Mammary epithelial cell (primary cell): ENCODE measurements at places on chromosomes 12 and 14.

GRCh38 chr12:101564912-101565311 lies 29.9 kb upstream of the MYBPC1 start:
- no peak for DNase-seq

DNA sequence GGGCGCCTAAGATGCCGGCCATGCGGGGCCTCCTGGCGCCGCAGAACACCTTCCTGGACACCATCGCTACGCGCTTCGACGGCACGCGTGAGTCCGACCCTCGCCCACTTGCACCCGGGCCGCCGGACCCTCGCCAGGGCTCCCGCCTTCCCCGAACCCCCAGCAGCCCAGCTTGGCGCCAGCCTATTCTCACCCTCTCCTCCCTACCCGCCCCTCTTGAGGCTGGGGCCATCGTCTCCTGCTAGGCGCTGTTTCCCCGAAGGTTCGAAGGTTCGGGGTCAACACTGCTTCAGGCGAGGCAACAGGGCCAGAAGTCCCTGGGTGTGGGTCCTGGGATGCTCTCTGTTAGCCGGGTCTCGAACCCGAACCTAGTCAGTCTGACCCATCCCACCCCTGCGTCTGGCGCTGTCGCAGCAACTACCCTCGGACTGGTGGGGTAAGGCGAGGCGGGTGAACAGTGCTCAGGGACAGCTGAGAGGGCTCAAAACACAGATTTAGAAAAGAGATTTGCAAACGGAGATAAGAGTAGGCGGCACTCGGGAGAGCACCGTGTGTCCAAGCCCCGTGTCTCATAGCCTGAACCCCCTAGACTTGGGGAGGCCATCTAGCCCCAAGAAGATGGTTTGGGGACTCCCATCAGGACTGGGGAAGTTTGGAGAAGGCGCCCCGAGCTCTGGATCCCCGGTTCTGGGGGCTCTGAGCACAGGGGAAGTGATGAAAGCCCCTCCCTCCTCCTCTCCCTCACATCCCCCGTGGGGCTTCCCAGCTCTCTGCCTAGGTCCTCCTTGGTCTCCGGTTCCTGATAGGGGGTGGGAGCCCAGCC lies 787 bp downstream of the KCNH3 start:
- no peak for DNase-seq

DNA sequence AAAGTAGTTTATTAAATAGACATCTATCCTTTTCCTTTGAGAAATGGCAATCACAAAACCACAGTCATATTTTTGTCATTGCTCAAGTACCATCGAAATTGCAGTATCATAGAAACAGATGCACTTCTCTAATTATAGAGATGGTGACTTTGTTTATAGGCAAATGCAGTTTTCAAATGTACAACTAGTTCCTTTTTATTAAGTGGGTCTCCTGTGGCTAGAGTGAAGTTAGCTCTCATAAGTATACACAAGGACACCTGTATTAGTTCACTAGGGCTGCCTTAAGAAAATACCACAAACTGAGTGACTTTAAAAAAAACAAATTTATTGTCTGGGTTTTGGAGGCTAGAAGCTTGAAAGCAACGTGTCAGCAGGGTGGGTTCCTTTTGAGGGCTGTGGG lies 62.8 kb downstream of the OTOGL start:
- DNase-seq: no peak

- no peak for DNase-seq
Measured at GRCh38 chr14:80982711-80983110, 27.3 kb downstream of the TSHR start.

- DNase-seq: no peak
Measured at GRCh38 chr14:33486332-33486890, 464.5 kb downstream of the EGLN3 start.

GRCh38 chr12:132118876-132119275 lies 25.2 kb downstream of the DDX51 start:
- DNase-seq: no peak

GRCh38 chr12:28184375-28184774 lies 5.9 kb upstream of the CCDC91 start:
- DNase-seq: no peak

- no peak for DNase-seq
Measured at GRCh38 chr12:2902272-2902880, 11.7 kb downstream of the TULP3 start.

DNA sequence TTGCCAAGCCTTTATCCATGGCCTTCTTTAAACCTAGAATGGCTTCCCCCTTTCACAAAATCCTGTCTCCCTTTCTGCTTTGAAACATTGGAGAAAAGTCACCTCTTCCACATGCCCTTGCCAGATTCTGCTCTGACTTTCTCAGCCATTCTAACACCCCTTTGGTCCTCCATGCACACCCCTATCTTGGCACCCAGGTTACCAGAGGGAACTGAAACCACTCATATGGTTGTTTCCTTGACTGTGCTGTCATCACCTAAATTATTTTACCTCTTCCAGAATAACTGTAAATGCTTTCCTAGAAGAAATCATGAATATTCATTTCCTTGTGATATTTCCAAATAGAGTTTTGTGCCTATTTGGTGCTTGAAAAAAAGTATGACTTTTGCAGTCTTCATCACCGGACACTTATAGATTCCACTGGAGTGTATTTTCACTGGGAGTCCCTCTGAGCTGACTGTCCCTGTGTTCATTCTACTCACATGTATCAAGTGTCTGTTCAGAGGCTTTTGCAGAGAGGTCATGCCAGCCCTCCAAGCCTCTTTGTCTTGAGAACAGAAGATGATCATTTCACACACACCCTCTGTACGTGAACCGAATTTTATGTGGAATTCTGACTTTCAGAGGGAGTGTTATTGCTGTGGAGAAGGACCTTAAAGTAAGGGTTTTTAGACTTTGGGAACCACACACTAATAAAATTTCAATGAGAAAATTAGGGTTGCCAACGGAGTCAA lies 74.1 kb downstream of the PLXNC1 start:
- DNase-seq: no peak

- no peak for DNase-seq
Measured at GRCh38 chr12:122413516-122414404, 8.7 kb downstream of the CLIP1 start.

DNA sequence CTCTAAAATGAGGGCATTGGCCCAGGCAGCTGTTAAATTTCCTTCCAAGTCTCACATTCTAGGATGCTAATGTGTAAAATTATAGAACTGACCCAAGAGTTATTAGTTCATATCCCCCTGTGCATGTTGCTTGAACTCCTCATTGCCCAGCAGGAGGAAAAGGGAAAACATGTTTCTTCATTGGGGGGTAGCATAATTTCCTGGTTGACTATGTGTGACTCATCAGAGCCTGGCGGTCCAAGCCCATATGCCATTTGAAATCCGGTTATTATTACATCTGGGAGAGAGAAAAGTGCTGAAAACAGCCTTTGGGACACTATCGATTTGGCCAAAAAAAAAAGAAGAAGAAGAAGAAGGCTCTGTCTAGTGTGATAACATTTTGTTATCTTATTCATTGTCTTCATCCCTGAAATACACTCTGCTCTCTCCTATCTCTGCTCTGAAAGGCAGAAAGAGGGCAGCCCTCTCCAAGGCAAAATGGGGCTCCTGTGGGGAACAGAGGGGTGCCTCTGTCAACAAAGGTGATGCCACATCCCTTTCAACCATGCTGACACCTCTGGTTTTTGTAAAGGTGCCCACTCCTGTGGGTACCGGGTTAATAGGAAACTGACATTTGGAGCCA lies 114.2 kb downstream of the DAD1 start:
- DNase-seq: no peak

DNA sequence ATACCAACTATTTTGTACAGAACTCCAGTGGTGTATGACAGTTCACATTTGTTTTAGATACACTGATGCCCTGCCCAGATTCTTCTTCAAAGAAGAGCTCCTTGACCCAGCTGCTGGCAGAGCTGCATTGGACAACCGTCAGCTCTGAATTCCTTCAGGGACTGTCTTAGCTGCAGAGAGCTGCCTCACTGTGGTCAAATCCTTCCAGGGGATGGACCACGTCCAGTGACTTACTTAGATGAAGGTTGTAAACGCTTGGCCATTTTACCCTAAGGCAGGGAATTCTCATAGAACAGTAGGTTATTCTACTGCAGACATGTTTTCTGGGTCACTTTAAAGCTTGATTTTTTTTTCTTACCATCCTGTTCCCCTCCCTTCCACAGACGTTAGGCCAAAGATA lies 905.0 kb upstream of the ATXN7L3B start:
- no peak for DNase-seq

DNA sequence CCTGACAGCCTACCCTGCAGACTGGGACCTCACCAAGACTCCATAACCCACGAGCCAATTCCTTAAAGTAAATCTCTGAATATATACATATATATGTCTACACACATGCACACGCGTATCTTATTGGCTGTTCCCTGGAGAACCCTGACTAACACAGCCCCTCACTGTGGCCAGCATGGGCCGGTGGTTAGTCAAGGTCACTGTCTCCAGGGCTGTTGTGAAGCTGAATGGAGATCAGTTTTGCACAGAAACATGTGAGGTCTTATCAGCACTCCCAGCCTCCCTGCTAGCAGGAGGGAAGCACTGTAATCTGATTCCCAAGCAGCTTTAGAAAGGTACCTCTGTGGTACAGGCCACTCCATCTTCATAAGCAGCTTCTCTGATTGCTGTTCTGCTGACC lies 46.6 kb upstream of the PLEKHG6 start:
- no peak for DNase-seq
